Thymus (tissue), 14 donors: ENCODE measurements at places on chromosomes 6 and 20.

GRCh38 chr20:5268449-5268848, 48.3 kb downstream of the PROKR2 start:
- DNase-seq = no peak

DNA sequence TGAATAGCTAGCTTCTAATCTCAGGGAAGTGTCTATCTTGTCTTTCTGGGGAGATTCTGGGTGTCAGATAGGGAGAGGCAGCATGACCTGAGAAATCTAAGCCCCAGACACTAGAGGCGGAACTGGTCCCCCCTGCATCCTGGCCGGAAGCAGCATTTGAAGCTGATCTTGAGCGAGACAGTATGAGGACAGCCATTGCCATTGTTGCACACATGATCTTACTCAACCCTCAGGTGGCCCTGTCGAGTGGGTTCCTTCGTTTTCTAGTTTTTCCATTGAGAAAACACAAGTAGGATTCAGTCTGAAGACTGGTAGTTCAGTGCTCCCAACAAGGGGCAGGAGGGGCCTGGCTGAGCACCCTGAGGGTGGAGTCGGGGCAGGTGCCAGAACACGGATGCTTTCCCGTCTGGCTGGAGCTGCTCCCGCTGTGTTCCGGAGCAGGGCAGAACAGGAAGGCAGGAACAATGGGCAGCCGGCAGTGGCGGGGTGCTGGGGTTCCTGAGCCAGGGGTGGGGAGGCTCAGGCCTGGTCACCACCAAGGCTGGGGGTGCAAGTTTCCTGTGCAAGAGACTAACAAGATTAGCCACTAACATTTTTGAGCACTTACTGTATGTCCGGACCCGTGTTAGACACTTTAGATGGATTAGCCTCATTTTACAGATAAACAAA, 7.9 kb upstream of the SDCBP2 start:
- no peak for DNase-seq

DNA sequence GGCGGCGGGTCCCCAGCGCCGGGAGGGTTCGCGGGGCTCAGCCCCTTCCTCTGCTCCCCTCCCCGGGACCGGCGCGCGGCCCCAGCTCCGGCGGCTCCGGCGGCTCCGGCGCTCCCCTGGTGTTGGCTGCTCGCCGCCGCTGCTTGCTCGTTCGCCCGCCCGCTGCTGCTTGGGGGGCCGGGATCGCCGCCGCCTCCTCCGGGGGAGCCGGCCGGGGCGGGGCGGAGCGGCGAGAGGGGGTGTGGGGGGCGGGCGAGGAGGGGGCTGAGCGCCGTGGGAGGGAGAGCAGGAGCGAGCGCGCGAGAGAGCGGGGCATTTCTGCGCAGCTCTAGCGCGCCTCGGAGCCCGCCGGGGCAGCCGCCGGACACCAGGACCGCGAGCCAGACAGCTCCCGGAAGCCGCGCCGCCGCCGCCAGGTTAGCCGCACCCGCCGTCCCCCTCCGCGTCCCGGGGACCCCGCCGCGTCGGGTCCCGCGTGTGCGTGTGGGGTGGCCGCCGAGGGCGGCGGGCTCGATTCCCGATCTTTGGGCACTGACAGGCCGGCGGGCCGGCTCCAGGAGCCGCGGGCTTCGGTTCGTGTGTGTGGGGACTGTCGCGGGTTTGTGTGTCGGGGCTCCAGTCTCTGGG, 62.0 kb upstream of the EPB41L1 start:
- no peak for DNase-seq

- peak; percentile 92 for DNase-seq
Observed at GRCh38 chr6:26251354-26252076, 113.5 kb upstream of the BTN3A2 start.

DNA sequence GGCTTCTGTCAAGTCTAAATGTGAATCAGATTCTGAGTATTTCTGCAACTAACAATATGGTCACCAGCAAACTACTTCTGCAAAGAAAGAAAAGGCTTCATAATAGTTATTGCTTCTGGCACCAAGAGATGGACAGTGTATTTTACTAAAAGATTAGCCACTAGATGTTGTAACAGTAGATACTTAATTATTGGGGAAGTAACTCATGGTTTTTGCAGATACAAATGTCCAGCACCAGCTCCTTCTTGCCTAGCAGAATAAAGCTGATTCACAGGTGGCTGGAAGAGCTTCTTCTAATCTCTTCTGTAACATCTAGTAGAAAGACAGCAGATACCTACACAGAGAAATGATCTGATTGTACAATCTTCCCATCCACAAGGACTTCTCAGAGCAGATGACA, 21.2 kb downstream of the ATXN1 start:
- DNase-seq = no peak

- no peak for DNase-seq
Observed at GRCh38 chr6:88449770-88450169, 283.6 kb upstream of the CNR1 start.

- no peak for DNase-seq
Observed at GRCh38 chr6:147758303-147758702, 249.8 kb downstream of the SAMD5 start.

- no peak for DNase-seq
Observed at GRCh38 chr6:152428126-152428525, 209.0 kb downstream of the SYNE1 start.

- no peak for DNase-seq
Observed at GRCh38 chr20:58839991-58840747, 10.5 kb downstream of the GNAS-AS1 start.

GRCh38 chr6:5323979-5324378, 62.7 kb downstream of the FARS2 start:
- no peak for DNase-seq

GRCh38 chr6:1070085-1070521, 241.8 kb upstream of the FOXQ1 start:
- DNase-seq = no peak

GRCh38 chr6:119476024-119476423, 126.5 kb upstream of the MAN1A1 start:
- no peak for DNase-seq

DNA sequence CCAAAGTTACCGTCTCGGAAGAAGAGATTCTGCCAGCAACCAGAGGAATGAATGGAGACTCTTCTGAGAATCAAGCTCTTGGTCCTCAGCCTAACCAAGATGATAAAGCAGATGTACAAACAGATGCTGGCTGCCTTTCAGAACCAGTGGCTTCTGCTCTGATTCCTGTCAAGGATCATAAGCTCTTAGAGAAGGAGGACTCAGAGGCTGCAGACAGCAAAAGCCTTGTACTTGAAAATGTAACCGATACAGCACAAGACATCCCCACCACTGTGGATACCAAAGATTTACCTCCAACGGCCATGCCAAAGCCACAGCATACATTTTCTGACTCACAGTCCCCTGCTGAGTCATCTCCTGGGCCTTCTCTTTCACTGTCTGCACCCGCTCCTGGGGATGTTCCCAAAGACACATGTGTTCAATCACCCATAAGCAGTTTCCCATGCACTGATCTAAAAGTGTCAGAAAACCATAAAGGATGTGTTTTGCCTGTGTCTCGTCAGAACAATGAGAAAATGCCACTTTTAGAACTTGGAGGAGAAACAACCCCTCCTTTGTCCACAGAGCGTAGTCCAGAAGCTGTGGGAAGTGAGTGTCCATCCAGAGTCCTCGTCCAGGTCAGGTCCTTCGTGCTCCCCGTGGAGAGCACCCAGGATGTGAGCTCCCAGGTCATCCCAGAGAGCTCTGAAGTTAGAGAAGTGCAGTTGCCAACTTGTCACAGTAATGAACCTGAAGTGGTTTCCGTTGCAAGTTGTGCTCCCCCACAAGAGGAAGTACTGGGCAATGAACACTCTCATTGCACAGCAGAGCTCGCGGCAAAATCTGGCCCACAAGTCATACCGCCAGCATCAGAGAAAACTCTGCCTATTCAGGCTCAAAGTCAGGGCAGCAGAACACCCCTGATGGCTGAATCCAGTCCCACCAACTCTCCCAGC, 109.6 kb downstream of the RTN4IP1 start:
- DNase-seq = peak; percentile 57

- DNase-seq = no peak
Observed at GRCh38 chr20:37185686-37186085, 6.3 kb upstream of the MROH8 start.

GRCh38 chr20:49568278-49569151, 578 bp upstream of the PTGIS start:
- DNase-seq = no peak

DNA sequence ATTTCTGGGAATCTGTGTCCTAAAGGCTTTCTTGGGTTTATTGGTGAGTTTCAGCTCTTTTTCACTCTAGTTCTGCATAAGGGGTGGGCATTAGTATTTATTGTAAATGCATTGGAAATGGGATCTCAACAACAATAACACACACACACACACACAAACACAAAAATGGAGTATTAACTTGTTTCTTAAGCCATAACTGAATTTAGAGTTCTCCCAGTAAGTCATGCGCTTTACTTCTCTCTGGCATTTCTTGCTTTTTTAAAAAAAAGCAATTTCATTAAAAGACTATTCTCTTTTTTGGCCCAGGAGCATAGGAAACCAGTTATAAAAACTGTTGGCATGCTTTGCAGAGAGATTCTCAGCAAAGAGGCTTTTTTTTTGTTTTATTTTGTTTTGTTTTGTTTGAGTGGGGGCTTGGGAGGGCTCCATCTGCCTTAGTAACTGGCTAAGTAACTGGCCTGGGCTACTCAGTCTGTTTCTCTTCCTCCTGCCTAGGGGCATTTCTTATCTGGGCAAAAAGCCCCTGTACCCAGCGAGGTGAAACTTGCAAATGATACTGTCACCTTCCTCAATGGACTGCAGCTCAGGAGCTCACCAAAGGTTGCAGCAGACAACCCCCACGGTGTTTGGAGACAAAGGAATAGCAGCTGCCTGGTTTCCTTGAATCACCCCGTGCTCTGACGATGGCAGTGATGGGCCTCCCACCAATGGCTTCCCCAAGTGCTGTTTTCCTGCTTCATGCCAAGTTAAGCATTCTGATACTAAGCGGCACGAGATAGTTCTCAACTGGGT, 128.5 kb downstream of the BCAS1 start:
- no peak for DNase-seq

DNA sequence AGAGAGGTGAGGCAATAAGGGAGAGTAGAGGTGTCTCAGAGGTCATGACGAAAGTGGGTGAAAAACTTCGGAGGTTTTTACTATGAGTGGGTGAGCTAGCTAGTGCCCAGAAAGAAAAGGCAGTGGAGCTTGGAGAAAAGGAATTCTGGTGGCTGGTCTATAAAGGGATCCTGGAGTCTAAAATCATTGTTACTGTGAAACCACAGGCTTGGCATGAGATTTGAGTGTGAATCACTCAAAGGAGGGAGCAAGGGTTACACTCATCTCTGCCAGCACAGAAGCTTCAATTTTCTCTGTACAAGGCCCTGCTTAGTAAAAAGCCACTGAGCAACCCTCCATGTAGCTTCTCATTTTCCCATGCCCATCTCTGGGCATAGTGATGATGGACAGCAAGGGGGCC, 47.5 kb downstream of the CD83 start:
- DNase-seq = no peak
